ENCODE measurements at places on chromosomes 3 and 15.

GRCh38 chr3:148079370-148079769 is 618.3 kb upstream of the AGTR1 start:
- DNase-seq: peak; percentile 81

DNA sequence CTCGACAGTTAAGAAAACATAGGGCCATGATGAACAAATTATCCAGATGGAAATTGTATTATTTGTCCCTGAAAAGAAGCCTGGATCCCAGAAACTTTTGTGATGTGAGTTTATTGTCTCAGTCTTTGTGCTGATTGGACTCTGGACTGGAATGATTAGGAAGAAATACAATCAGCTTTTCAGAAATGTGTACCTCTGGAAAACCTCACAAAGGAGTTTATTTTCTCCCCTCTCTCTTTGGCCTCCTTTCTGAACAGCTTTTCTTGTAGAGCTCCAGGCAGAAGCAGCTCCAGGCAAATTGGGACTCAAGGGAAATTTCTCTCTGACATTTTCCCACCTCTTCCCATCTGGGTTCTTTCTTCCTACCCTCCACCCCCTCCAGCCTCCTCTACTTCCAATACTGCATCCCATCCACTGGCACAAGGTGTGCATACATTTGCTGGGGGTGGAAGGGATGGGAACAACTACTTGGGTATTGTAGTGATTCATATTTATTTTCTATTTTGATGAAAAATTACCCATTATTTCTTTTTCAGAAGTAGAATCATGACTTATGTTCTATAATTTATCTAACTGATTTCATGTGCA is 119.7 kb downstream of the CD47 start:
- no peak for DNase-seq

GRCh38 chr3:59873576-59874230 is 823.9 kb upstream of the CFAP20DC start:
- no peak for DNase-seq

DNA sequence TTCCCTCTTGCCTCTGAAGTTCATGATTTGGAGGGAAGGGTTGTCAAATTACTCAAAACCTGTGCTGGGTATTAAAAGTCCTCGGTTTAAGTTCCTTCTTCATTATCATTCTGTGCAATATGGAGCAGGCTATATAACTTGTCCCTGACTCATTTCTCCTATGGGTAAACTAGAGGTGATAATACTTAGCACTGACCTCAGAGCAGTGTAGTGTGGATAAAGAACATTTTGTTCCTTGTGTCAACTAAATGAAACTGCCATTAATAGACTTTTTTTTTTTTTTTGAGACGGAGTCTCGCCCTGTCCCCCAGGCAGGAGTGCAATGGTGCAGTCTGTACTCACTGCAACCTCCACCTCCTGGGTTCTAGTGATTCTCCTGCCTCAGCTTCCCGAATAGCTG is 2.2 kb upstream of the BBX start:
- DNase-seq: no peak

DNA sequence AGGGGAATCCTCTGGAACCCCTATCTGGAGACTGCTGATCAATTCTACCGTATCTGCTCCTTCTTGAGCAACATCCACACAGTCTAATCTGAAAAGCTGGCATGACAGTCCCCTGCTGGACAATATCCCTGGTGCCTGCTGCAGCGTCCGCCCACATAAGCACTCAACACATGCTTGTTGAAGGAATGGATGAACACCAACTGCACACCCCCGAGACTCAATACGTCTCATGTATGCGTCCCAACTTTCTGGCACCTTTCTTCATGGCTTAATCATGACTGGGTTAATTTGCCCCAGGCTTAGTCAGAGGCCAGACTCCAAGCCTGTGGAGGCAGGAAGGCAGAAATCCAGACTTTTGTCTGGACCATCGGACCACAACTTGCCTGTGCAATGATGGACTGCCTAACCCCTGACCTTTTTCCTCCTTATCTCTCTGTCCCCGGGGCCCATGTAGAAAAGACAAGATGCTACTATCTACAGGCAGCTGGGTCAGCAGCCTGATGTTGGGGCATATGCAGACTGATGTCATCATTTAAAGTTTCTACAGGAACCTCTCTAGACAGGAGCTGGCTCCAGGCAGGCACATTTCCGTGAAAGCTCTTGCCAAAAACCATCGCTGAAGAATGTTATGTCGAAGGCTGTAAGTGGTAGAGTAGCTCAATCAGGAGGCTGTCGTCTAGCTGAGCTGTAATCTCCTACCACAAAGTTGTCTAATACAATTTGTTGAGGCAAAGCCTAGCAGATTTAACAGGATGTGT is 114.1 kb upstream of the TPM1 start:
- no peak for DNase-seq

DNA sequence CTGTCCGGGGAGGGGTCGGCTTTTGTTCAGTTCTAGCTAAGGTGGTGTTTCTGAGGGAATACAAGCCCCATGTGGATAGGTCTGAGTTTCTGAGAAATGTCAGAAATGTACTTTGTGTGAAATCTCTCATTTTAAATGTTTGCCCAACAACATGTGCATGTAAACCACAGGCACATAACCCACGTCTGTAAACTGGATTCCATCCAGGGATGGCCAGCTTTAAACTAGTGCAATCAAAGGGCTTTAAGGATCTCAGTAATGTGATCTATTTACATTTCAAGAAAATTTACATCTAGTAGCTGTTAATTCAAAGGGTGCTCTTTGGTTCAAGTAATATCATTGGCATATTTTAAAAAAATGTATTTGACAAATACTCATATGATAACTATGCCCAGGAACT is 52.0 kb downstream of the POLR2M start:
- no peak for DNase-seq

GRCh38 chr3:42518800-42519567 is 16.5 kb downstream of the VIPR1 start:
- no peak for DNase-seq

DNA sequence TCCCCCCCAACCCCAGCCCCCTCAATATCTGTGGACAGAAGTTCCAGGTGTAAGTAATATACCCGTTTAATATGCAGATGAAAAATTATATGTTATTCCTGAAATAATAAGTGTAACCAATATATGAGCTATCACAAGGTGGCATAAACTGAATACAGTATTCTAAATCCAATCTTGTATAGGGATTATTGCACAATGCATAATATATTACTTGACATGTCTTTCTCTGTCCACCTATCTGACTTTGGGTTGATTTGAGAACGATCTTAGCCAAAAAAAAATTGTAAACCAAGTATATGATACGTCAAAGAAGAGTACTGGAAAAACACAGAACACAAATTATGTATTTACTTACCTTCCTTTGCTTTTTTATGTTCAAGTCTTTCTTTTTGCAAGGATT is 47.8 kb downstream of the GOLIM4 start:
- DNase-seq: no peak

GRCh38 chr15:89383365-89384175 is 48.9 kb upstream of the POLG start:
- no peak for DNase-seq

DNA sequence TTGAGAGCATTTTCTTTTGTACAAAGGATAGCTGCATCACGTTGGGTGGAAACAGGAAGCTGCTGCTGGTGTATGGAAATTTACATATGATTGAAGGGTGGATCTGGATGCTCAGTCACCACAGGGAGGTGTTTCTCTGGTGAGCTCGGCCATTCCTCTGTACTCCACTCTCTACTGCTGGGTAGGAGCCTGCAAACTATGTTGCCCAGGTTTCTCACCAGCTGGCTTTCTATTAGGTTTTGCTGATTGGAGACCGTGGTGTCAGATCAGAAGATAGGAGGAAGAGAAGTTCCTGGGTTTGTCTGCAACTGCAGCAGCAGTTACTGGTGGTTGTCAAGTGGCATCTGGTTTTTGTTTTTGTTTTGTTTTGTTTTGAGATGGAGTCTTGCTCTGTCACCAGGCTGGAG is 61.7 kb downstream of the TAMM41 start:
- no peak for DNase-seq
